ENCODE measurements at places on chromosomes 11 and 22.

DNA sequence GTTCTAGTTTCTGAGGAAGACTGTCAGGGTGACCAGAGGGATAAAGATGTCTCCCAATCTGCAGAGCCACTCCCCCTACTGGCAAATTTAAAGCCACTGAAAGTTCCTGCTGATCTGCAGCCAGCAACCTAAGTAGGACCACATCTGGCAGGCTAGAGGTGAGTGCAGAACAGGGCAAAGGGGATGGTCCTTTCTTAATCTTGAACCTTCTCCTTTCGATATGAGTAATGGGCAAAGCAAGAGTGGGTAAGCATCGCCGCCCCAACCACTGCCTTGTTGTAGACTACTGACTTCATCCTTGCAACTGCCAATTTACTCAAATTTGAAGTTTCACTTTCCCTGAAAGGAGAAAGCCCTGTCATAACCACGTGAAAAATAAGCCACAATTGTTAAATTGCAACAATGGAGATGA lies 30.7 kb downstream of the SCUBE2 start:
- peak; percentile 87 for DNase-seq

DNA sequence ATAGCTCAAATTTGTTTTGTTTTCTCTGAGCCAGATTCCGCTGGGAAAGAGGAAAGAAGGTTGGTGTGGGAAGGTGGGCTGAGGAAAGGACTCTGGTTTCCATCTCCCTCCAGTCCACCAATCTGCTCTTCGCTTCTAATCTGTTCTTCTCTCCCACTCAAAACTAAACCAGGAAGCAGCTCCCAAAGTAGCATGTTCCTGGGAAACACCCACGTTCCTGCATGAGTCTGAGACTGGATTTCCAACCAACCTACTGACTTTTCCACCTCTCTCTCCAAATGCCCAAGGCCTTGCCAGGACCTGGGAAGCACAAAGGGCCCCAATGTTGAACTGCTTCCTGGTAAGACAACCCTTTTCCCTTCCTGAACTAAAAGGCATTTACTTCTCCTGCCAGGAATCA lies 110.2 kb downstream of the WT1 start:
- no peak for DNase-seq

GRCh38 chr11:31803813-31804311 lies 7.3 kb downstream of the PAX6 start:
- no peak for DNase-seq

- DNase-seq: no peak
These were observed 24.6 kb downstream of the CSF2RB start for GRCh38 chr22:36938028-36938425.

GRCh38 chr11:100810146-100810545 lies 123.1 kb downstream of the ARHGAP42 start:
- DNase-seq: no peak

DNA sequence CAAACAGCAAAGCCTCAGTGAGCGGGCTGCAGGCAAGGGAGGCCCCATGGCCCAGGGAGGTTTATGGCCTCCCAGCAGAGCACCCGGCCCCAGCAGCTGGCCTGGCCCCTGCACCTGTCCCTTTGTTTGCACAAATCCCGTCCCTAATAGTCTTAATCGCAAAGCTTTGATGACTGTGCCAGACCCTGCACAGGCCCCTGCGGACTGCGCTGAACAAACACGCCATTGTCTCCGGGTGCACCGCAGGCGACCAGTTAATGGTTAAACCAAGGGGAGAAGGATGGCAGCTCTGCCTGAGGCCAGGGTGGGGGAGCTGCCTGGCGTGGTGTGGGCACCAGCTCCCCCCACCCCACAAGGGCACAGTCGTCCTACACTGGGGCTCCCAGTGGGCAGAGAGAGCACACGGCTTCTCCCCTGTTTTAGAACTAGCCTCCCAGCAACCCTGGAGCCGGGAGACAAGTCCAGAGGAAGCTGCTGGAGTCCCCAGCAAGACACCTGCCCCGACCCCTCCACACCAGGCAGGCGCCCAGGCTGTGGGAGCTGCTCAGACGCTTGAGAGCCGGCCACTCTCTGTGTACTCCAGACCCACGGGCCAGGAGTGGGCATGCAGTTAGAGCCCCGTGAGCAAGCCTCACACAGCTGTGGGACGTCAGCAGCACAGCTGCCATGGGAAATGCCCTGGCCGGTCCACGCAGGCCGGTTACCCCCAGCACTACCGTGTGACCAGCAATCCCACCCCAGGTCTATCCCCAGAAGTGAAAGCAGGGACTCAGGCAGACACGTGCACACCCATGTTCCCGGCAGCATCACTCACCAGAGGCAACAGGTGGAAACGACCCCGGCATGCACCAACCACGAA lies 39.7 kb upstream of the TH start:
- DNase-seq: no peak

DNA sequence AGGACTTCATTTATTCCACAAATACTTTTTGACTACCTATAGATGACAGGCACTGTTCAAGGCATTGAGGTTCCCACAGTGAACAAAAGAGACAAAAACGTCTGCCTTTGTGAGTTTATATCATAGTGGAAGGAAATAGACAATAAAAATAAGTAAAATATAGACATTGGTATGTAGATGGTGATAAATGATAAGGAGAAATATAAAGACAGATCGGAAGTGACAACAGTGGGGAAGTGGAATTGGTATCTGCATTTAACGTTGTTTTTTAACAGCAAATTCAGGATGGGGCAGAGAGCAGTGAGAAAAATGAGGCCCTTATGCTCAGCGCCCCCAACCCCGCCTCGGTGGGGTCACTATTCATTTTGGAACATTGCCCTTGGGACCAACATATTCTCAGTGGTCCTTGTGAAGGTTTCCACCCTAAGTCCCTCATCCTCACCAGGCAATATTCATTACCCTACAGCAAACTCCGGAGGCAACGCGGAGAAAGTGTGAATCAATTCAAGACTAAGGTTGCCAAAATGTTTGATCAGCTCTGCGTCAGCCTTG lies 627 bp upstream of the PEX26 start:
- DNase-seq: no peak

DNA sequence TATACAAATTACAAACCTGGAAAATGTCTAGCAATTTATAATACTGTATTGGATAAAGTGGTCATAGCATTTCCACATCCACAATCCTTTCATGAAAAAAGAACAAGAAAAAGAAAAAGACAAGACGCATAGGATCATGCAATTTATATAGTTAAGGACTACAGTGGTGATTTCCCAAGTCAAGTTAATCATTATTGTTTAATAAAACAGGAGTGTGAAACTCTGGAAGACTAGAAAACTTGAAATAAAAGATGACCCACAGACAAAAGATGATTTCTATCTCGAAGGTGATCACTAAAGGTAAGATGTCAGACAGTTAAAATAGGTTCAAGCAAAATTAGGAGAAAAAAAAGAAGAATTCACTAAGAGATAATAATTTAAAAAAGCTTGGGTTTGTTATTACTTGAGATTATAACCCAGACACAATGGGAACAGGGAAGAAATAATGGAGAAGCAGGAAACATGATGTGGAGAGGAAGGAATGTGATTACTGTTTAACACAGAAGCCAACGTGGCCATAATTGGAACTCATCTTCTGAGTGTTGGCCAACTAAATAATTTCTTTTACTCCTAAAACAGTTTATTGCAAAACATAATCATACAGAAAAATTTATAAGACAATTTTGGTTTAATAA lies 441.2 kb upstream of the ANO3 start:
- DNase-seq: no peak

Data from activated CD8-positive, alpha-beta T cell treated with anti-CD3 and anti-CD28 coated beads for 36 hours (primary cell).